ENCODE measurements at places on chromosomes 5 and 9.
A peak's percentile ranks its signal among the peaks of the same experiment; 100 is the strongest.

DNA sequence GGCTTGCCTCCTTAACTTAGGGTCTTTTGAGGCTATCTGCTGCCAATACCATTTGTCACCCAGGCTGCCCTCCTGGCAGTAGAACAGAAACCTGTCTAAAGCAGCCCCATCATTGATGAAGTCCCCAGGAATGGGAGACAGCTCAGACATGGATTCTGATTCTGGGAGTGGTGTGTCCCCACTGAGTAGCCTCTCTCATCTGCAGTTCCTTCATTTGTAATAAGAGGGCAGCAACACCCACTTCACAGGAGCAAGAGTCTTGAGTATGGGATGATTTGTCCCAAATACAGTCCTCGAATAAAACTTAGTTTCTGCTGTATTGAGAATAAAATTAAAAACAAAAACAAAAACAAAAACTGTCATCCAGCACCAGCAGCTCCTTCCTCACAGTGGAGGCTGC, 167.6 kb downstream of the ASTN2 start:
- DNase-seq = peak; percentile 10

DNA sequence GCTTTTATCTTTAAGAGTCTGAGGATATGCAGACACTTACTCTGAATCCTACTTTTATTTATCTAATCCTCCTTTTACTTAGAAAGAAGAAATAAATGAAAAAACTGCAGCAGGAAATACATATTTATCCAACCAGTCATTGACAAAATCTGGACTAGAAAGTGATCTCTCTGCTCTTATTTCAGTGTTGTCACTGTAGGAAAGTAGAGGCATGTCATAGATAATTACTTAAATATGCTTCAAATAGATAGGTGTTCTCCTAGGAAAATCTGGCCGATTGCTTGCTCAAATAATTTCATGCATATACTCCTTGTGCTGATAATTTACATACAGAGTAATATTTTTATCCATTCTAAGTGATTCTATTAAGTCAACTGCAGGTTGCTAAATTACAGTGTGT, 2001.9 kb upstream of the C9orf72 start:
- DNase-seq = no peak

GRCh38 chr5:8213701-8214240, 344.8 kb downstream of the MTRR start:
- no peak for DNase-seq

DNA sequence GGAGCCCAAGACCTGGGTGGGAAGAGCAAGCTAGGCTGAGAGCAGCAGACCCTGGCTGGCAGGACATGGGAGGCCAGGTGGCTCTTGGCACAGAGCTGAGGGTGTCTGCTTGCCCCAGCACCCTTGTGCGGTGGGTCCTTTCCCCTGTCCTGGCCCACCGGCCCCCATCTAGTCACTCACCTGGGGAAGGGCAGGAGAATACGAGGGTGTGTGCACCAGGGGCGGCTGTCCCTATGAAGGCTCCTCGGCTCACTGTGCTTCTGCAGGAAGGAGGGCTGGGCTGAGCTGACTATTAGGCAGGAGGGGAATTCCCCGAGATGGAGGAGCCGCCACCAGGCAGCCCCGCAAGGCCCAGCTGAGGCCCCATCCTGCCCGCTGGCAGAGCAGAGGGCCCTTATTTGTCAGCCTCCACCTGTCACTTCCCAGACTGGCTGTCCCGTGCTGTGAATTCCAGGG, 6.1 kb upstream of the TNIP1 start:
- DNase-seq = no peak

- DNase-seq = no peak
Observed at GRCh38 chr9:134531220-134531970, 110.2 kb upstream of the COL5A1 start.

DNA sequence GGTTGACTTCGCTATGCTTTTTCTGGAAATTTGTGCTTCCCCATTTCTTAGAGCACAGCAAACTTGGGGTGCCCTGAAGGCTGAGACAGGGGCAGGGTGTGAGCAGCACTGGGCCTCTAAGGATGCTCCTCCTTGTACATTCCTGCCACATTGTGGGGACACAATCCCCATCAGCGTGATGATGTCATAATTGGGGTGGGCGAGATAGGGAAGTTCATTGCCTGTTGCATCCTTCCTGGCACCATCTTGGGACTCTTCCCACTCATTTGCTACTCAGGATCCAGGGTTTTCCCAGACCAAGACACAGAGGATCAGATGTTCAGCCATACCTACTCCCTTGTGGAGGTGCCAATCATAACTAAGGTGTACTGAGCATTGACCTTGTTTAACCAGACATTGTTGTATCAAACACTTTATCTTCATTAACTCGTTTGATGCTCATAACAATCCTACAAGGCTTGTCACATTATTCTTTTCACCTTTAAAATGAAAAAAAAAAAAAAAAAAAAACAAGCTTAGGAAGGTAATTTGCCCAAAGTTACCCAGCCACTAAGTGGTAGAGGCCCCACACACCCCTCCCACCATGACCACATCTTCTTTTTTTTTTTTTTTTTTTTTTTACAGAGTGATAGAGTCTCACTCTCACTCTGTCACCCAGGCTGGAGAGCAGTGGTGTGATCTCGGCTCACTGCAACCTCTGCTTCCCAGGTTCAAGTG, 87.6 kb downstream of the UGCG start:
- DNase-seq = no peak

- no peak for DNase-seq
Observed at GRCh38 chr9:25936031-25936430, 257.8 kb upstream of the TUSC1 start.

DNA sequence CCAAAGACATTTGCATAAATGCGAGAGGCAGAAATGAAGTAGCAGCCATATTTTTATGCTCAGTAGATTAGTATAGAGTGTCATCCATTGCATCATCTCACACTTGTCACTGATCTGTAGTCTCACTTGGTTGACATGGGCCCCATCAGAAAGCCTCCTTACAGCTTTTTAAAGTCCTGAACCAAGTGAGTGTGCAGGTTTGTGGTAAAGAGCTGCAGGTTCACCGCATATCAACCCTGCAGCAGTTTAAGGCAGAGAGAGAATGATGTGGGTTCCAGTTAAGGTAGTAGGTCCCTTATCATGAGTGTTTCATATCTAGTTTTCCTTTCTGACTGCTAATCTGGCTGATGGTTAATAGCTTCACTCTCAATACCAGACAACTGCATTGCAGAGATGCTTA, 1080.3 kb downstream of the NR2F1-AS1 start:
- no peak for DNase-seq

- DNase-seq = no peak
Observed at GRCh38 chr9:72276429-72276828, 88.6 kb downstream of the ZFAND5 start.

DNA sequence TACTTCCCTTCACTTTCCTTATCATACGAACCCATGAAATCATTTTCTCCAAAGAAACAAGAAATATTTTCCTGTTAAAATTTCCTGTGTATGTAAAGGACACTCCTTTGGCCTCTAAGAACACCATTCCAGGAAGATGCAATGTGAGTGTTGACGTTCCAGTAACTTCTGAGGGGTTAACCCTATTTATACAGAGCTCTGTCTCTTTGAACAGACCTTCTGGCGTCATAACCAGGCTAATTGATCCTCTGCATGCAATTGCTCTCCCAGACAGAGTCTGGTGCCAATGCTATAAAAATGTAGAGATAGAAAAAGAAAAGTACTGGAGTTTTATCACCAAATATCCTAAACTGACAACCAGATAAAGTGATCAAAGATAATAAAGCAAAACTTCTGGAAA, 218.5 kb downstream of the TLE1 start:
- DNase-seq = no peak

DNA sequence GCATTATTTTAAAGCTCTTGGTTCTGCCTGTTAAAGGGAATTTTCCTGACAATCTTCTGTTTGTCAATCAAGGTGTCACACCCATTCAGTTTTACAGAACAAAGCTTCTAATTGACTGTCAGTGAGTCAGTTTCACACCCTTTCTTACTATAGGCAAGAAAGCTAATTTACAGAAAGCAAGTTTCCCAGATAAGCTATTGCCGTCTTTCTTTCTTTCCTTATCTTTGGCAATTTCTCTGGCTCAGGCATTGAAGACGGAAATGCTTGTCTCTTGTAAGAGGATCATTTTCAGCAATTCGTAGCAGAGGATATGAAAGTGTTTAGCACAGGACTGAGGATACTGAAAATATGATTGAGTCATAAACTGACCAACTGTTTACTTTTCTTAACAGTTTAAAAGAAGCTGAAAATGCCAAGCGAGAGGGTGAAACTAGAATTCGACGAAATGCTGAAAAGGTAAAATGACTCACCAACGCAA, 27.0 kb downstream of the SPINK5 start:
- no peak for DNase-seq

DNA sequence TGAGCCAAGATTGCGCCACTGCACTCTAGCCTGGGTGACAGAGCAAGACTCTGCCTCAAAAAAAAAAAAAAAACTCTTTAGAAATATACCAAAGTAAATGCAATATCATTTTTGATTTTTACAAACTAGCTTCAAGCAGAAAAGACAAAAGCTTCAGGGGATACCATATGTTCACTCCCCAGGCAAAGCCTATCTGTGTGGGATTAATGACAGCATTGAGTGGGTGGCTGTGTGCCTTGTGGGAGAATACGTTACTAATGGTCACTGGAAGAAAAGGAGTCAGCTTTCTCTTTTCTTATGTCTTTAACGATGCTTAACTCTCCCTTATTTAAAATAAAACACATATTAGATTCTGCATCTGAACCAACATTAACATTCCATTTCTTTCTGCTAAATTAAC, 1.9 kb downstream of the PCA3 start:
- DNase-seq = no peak

DNA sequence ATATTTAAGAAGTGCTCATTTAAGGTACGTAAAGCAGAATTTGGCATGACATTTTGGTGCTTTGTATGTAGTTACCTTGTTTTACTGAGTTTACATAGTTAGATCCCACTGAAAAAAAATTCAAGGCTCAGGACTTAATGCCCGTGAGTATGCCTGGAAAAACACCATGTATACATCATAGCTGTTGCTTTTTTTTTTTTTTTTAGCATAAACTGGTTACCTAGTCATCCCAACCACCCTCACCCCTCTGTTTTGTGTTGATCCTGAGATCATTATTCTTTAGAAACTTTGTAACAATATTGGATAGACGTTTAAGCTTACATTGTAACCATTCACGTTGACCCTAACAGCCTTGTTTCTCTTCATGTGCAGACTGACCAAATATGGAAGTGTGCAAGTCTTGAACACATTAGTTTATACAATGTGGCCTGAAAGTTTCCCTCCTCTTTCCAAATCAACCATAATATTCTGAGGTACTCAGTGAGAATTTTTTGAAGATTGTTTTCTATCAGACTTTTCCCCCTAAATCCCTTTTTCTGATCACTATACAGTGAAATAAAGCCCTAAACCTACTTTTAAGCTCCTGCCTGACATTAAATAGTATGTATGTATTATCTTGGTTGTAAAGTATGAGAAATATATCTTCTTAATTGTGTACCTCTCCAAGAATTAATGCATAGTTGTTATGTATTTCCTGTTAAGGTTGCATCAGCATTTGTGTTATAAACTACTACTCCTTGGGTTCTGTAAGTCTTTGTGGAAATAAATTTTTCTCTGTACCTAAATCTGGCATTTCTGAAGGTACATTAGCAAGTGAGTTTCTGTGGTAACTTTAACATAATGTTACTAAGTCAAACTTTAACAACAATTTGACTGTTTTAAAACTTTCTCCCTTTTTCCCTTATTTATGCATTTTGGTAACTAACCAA, 4.4 kb downstream of the RABGAP1 start:
- DNase-seq = no peak

DNA sequence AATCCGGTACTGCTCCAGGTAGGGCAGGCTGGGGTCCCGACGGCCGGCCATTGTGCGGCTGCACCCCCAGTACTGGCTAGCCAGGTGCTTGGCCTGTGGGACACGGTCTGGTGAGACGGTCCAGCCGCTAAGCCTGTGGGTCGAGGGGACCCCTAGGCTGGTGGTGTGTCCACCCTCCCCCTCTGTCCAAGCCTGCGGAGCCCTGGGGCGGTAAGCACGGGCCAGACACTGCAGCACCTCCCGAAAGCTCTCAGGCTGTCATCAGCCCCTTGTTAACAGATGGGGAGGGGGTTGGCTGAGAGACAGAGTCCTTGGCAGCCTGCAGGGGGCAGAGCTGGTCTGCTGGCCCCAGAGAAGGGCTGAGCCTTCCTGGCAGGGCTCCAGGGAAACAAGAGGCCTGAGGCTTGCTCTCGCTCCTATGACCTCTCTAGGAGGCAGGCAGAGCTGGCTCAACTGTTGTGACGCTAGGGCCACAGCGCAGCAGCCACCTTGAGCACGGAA, 11.8 kb upstream of the MRNIP start:
- no peak for DNase-seq

GRCh38 chr9:114291886-114292590, 30.9 kb upstream of the ORM1 start:
- DNase-seq = no peak

GRCh38 chr9:14349447-14350348, 35.8 kb upstream of the NFIB start:
- no peak for DNase-seq

- no peak for DNase-seq
Observed at GRCh38 chr5:172860520-172861443, 26.7 kb downstream of the ERGIC1 start.

Data from NB4 (cell line).